Fibroblast of upper back skin (primary cell): ENCODE measurements at places on chromosomes 1 and 21.

DNA sequence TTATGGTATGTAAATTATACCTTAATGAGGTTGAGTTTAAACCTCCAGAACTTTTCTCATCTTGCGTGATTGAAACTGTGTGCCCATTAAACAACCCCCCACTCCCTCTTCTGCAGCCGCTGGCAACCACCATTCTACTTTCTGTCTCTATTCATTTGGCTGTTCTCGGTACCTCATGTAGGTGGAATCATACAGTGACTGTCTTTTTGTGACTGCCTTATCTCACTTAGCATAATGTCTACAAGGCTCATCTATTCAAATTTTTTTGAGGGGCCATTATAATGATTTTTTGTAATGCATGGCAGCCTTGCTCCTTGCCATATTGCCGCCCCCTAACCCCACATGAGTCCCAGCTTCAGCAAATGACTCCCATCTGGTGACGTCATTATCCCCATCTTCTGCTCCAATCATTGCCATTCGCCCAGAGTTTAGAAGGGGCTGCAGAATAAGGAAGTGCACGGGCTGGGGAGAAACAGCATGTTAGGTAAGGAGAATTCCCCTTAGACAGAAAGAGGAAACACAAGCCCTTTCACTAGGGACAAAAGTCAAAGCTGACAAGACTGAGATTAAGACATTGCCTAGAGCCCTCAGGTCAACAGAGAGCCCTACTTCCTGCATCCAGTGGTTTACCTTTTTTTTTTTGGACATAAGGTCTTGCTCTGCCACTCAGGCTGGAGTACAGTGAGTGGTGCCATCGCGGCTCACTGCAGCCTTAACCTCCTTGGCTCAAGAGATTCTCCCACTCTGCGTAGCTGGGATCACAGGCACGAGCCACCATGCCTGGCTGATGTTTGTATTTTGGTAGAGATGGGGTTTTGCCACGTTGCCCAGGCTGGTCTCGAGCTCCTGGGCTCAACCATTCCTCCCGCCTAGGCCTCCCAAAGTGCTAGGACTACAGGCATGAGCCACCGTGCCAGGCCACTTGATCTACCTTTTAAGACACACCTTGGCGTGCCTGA lies 78.4 kb upstream of the ERRFI1 start:
- DNase-seq, result no peak

DNA sequence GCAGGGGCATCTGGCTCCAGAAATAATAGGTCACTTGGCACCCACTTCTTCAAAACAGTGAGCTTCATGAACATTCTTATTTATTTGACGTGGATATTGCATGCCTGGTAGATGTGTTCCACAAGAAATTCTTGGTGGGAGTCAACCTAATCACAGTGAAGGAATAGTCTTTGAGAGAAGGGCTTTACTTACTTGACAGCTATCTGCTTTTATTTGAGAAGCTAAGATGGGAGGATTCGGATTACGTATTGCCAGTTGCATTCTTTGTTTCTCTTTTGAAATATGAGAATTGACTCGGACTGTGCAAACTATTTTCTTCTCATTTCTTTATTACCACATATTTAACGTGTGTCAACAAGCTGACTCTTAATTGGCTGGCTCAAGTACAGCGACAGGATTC lies 117.2 kb downstream of the FASLG start:
- DNase-seq, result no peak

- no peak for DNase-seq
Measured at GRCh38 chr1:38014171-38014570, 1.6 kb downstream of the UTP11 start.

DNA sequence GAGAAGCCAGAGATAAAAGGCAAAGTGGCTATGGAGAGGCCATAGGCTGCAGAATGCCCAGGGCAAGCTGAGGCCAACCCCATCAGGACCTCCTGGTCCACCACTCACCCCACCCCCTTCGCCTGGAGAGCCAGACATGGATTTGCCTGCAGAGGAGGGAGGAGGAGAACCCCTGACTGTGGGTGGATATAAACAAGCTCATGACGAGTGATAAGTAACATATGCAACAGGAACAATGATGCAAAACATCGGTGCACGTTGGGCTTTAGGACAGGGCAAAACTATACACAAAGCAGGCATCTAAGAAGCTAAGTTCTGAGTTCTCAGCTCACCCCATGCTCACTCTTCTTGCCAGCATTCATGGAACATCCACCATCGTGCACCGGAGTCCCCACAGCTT lies 150.3 kb downstream of the ETS2 start:
- DNase-seq, result no peak

DNA sequence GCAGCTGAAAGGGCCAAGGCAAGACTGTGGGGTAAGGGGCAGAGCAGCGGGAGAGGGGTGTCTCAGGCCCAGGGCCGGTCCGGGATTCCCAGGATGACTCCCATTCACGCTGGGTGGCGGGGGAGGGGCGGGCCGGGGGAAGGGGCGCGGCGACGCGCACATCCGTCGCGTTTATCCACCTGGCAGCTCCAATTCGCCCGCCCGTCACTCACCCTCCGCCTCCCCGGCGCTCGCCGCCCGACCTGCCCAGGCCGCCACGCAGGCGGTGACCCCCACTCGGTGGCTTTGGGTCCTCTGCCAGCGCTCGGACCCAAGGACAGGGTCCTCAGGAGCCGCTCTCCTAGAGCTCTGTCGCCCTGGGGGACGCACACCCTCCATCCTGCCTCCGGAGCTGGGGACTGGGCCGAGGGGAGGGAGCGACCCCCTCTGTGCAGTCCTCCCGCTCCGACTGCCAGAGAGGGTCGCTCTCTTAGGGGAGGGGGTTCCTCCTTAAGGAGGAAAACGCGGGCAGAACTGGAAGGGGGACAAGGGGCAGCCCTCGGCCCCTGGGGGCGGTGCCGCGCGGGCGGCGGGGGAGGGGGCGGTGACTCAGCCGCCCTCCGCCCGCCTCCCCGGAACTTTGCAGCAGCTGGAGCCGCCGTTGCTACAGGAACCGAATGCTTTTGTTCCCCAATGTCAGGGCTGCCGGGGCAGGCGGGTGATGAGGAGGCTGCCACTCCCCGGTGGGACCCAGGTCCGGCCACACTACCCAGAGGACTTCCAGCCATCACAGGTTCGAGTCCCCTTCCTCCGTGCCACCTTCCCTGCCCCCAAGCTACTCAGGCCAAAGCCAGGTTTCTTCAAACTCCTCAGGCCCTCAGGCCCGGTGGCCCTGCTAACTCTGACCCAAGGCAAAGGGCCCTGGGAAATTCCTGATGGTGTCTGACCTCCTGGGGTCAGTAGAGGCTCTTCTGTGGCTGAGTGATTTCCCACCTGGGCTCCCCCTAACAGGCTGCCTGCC lies 3.4 kb downstream of the ADGRB2 start:
- peak; percentile 68 for DNase-seq

- DNase-seq, result no peak
Measured at GRCh38 chr1:183404476-183404875, 13.7 kb downstream of the NMNAT2 start.

GRCh38 chr1:242056988-242057744 lies 58.3 kb upstream of the MAP1LC3C start:
- no peak for DNase-seq

DNA sequence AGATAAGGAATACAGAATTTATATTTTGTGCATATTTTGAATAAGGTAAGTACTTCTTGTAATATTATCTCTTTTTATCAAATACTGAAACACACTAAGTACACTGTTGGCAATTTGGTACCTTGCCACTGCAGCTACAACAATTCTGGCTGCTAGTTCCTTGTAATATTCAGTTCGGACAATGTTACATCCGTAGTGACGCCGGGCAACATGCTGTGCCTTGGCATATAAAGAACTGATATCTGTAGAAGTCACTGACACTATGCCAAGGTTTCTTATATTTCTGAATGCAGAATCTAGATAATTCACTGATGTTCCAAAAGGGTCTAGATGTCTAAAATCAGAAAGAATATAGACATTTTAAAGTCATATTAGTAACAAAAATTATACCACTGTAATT lies 17.5 kb downstream of the TRMT1L start:
- DNase-seq, result no peak

DNA sequence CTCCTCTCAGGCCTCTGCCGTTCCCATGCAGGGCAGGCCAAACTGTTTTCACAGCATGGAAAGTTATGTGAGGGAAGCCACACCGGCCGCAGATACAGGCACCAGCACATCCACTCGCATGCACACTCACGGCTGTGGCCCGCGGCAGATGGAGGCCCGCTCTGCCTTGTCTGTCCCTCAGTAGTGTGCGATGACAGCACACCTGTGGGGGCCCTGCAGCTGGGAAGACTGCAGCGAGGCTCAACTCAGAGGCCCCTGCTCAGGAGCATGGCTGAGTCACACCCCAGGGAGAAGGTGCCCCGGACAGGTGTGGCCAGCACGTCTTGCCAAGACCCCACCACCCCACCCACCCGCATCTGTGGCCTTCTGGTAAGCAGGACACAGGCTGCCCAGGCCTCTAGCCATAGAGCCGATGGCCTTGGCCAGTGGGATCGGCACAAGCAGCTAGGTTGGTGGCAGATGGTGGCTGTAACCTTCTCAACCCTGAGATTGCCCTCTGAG lies 1.3 kb upstream of the UBE2J2 start:
- DNase-seq, result no peak

GRCh38 chr1:248906753-248907661 lies 972 bp downstream of the PGBD2 start:
- peak; percentile 52 for DNase-seq

GRCh38 chr1:159315381-159315780 lies 13.2 kb downstream of the FCER1A start:
- DNase-seq, result no peak

DNA sequence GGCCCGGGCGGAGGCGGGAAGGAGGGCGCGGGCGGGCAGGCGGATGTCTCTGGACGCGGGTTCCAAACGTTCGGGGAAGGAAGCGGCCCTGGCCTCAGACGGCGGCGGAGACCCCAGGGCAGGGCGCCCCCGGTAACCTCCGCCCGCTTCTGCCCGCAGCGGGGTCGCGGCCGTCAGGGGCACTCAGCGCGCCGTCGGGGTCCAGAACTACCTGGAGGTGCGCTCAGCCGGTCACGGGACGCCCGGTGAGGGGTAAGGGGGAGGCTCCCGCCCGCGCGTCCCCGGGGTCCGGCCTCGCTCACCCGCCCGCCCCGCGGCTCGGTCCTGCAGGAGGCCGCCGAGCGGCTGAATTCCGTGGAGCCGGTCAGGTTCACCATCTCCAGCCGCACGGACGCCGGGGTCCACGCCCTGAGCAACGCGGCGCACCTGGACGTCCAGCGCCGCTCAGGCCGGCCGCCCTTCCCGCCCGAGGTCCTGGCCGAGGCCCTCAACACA lies 406 bp downstream of the PUSL1 start:
- no peak for DNase-seq

DNA sequence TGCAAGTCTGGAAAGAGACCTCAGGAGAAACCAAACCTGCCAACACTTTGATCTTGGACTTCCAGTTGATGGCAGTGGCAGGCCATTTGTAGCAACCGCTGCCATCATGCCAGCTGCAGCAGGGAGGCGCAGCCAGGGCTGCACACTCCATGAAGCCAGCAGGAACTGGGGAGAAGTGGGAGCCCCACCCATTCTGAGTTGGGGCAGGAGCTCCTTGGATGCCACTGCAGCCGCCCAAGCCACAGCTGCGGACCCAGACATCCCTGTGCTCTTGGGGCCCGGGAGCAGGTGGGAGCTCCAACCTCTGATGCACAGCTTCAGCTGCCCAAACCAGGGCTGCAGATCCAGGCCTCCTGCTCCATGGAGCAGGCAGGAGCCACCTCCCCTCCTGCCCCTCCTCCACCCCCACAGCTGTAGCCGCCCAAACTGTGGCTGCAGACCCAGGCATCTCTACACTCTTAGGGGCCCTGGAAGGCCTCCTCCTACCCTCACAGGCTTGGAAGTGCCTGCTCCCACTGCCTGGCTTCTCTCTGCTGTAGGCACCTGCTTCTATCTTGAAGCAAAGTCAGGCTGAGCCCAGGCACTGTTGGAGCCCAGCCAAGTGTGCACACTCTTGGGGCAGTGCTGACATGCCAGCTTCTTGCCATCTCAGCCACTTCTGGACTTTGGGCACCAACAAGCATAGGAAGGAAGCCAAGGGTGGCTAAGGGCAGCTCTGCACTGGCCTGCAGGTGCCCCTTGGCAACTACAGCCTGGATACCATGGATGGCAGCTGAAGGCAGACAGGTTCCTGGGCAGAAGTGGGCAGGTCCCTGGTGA lies 20.0 kb upstream of the DISP1 start:
- no peak for DNase-seq

- peak; percentile 15 for DNase-seq
Measured at GRCh38 chr1:157691285-157691920, 9.2 kb downstream of the FCRL3 start.

- DNase-seq, result no peak
Measured at GRCh38 chr21:39326607-39327307, 13.3 kb upstream of the BRWD1 start.

DNA sequence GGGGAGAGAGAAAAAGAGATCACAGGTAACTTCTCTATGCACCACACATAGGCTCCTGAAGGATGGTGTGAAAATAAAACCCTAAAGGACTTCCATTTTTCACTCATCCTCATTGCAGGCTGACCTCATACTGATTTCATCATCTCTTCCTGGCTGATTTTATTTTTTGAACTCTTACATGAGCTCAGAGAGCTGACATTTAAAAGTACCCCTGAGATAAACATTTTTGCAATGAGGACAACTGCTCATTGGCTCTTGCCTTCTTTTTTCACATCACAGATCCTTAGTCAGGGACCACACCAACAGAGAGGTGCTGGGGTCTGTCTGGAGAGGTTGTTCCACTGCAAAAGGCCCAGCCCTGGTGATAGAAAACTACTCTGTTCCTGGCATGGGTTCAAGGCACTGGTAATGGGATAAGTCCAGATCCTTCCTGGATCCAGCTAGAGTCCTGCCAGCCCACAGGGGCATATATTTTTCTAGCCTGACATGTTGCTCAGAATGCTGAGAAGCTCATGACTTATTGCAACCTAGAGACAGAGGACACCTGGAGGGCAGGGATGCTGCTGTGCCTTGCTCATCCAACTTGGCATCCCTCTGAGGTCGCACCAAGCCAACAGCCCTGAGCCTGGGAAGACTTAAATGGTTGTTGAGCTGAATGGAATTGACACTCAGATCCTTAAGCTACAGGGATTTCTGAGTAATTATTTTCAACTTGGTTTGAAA lies 360.0 kb downstream of the HHAT start:
- peak; percentile 53 for DNase-seq

GRCh38 chr1:67166196-67166595 lies at the start of gene IL23R:
Gene IL23R (plus strand): TSS chr1:67166454. CDS start chr1:67168121, 1,667 bp downstream.
- DNase-seq, result no peak

- DNase-seq, result no peak
Measured at GRCh38 chr1:108750476-108751181, 4.2 kb downstream of the STXBP3 start.

- DNase-seq, result no peak
Measured at GRCh38 chr1:239772446-239772845, 319.2 kb upstream of the FMN2 start.

GRCh38 chr21:38879912-38880576 lies 74.3 kb downstream of the ETS2 start:
- DNase-seq, result no peak

- DNase-seq, result no peak
Measured at GRCh38 chr1:164473544-164473943, 85.4 kb upstream of the PBX1 start.

- DNase-seq, result peak; percentile 18
Measured at GRCh38 chr1:156838972-156839371, 19.9 kb downstream of the INSRR start.

GRCh38 chr1:23029337-23029736 lies 10.1 kb downstream of the KDM1A start:
- no peak for DNase-seq

GRCh38 chr1:217948741-217949140 lies 317.6 kb downstream of the SPATA17 start:
- DNase-seq, result peak; percentile 54

GRCh38 chr1:30088594-30088993 lies 634.8 kb downstream of the MATN1 start:
- no peak for DNase-seq

- DNase-seq, result no peak
Measured at GRCh38 chr1:29964718-29965533, 728.6 kb downstream of the PTPRU start.
